Stimulated activated CD8-positive, alpha-beta memory T cell treated with anti-CD3 and anti-CD28 coated beads, Interleukin-7, amount 100 ng/mL, for 1 hour (primary cell): ENCODE measurements at places on chromosomes 4 and X.

DNA sequence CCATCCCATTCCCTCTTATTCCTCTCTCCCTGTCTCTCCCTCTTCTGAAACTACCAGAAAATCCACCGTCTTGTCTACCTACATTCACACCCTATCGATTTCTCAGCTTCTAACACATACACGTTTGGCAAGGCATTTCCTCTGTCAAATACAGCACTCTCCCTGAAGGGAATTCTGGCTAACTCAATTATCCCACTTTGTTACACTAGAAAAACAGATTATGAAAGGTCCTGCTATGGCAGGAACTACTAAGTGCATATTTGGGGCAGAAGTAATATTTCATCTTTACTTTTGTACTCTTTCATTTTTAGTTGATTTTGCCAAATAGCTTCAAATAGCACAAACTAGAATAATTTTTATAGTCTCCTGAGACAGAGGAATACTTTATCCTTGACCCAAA, 46.6 kb upstream of the KLHL8 start:
- DNase-seq: no peak

DNA sequence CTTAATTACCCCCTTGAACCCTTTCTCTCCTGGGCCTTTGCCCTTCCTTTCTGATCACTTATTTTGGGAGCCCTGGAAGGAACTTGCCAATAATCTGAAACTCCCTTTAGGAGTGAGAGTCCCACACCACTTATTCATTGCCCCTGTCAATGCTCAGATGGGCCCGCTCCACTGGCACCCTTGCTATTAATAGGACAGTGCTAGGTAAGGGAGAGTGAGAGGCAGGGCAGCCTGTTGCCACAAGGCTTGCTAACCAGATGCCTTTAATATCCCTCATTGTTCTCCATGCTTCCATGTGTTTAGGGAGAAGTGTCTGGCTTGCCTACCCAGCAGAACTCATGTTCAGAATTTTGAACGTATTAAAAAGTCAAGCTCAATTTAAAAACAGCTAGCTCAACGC, 1.7 kb upstream of the NHS start:
- DNase-seq: no peak

DNA sequence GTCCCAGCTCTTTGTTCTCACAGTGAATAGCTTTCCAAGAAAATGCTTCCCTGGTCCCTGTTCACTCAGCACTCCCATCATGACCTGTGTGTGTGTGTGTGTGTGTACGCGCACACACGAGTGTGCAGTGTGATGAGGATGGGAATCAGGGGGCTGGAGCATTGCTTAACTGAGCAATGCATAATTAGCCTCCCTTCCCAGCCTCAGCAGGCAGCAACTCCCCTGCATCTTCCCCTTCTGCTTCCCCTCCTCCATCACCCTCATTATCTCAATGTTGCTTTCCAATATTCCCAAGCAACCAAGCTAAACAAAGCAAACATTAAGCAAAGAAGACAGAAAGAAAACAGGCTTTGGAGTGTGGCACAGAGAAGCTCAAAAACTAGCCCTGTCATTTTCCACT, 137.0 kb downstream of the RBM47 start:
- no peak for DNase-seq

GRCh38 chrX:71871367-71871766, 39.3 kb upstream of the NHSL2 start:
- DNase-seq: no peak

GRCh38 chrX:1451661-1452515, 821 bp downstream of the ASMTL start:
- no peak for DNase-seq

GRCh38 chrX:65532016-65532415, 2.6 kb downstream of the LAS1L start:
- no peak for DNase-seq

- DNase-seq: no peak
Observed at GRCh38 chrX:31092476-31092875, 20.6 kb upstream of the FTHL17 start.

- DNase-seq: no peak
Observed at GRCh38 chr4:41957634-41958033, 22.4 kb downstream of the TMEM33 start.

GRCh38 chrX:154873329-154873728, 12.8 kb upstream of the F8A1 start:
- DNase-seq: no peak
